NCI-H524 (cell line): ENCODE measurements at places on chromosomes 6 and 20.

DNA sequence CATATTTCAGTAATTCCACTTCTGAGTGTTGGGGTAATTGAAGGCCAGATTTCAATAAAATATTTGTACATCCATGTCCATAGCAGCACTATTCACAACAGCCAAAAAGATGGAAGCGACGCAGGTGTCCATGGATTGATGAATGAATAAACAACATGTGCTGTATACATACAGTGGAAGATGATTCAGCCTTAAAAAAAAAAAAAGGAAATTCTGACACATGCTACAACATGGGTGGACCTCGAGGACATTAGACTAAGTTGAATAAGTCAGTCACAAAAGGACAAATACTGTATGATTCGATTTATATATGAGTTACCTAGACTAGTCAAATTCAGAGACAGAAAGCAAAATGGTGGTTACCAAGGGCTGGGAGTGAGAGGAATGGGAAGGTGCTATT, 57.2 kb downstream of the TRAM2 start:
- DNase-seq = no peak

GRCh38 chr6:47407300-47408281, 70.0 kb upstream of the CD2AP start:
- DNase-seq = no peak

DNA sequence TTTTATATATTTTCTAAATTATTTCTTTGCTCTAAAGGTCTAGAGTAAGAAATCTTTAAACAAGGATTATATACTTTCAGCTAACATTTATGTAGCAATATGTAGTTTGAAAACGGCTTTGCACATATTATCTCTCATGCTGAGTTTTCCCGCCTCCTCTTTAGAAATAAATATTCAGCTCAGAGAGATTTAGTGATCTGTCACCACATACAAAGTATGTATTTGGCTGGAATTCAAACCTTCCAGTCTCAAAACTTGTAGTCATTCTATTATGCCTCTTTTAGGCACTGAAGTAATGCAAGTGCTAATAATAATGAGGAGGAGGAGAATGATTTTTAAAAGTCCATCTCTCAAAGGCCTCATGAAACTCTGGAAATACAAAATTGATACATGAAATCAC, 525.0 kb downstream of the GRIK2 start:
- no peak for DNase-seq

DNA sequence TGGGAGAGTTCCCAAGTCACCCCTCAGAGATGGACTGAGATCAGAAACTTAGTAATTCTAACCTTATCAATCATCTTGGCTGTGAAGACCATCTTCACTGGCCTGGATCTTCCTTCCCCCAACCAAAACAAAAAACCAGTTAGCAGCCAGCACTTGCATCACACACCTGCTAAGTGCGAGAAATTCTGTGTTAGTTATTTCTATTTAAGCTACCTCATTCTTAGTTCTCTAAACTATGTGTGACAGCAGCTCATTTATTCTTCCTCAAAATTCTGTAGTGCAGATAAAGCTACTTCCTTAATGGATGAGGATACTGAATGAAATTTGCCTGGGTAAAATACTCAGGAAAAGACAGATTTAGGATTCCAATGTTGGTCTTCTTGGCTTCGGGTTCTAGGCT, 18.2 kb upstream of the TAGAP start:
- no peak for DNase-seq

GRCh38 chr6:25219917-25220278, 59.3 kb upstream of the CARMIL1 start:
- DNase-seq = no peak

DNA sequence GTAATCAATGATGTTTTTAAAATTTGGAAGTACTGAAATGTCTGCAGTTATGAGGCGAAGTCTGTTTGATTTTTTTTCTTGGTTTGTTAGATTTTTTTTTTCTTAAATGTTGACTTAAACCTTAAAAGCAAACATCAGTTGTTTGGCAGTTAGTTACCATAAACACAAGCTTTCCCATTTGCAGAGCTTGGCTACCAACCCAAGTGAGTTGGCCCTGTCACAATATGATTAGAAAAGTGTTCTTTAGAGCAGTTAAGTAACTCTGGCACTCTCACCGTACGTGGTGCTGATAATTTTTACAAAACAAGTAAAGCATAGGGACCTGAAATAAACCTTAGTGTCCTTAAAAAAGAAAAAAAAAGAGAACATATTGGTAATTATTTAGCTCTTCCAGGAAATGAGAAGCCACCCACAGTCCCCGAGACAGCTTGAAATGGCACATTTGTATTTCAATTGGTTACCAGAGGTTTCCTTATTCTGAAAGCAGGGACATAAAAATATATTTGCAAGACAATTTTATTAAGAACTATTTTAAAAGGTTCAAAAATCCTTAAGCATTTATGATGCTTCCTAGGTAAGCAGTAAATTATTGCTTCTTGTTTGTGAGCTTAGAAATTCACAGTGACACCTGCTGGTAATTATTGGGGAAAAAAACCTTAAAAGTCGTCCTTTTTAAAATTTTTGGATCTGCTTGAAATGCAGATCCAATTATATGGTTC, 3.9 kb downstream of the HEY2 start:
- no peak for DNase-seq

- DNase-seq = no peak
Observed at GRCh38 chr6:149250951-149251350, 66.6 kb upstream of the TAB2 start.

- peak; percentile 52 for DNase-seq
Observed at GRCh38 chr20:11918391-11918845, 725 bp downstream of the BTBD3 start.
